ENCODE measurements at places on chromosomes 4 and X.

- DNase-seq = no peak
Measured at GRCh38 chr4:126238013-126238412, 923.3 kb downstream of the FAT4 start.

GRCh38 chr4:146178126-146178525 is 2.6 kb downstream of the LSM6 start:
- DNase-seq = no peak

GRCh38 chr4:18252052-18252451 is 230.5 kb upstream of the LCORL start:
- no peak for DNase-seq

GRCh38 chrX:774536-774935 is 143.9 kb downstream of the SHOX start:
- no peak for DNase-seq

GRCh38 chr4:142984871-142985585 is 138.9 kb upstream of the INPP4B start:
- DNase-seq = no peak

GRCh38 chr4:83677656-83678055 is 141.7 kb downstream of the GPAT3 start:
- DNase-seq = no peak

DNA sequence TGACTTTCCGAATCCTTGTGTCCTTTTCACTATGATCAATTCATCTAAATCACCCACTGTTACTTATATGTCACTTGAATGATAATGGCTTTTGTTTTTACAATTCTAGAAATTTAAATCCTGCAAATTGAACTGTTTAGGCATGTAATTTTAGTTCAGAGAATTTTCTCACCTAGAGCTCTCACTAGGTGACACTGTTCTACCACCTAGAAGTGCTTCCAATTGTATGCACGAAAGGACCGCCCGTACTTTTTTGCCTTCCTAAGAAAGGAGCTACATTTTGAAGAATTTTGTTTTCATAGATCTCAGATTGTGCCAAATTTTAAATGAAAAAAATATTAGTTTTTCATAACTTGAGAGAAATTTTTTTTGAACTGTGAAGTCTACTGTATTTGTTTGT is 481.6 kb upstream of the FSTL5 start:
- DNase-seq = no peak
